Skeletal muscle cell (primary cell): ENCODE measurements at places on chromosomes 1 and 21.

GRCh38 chr1:178405137-178405536 is 91.6 kb downstream of the CLEC20A start:
- no peak for DNase-seq

- no peak for DNase-seq
These were observed 184.6 kb downstream of the SDCCAG8 start for GRCh38 chr1:243440406-243440805.

GRCh38 chr1:85282424-85282823 is 6.0 kb upstream of the BCL10 start:
- DNase-seq: no peak

DNA sequence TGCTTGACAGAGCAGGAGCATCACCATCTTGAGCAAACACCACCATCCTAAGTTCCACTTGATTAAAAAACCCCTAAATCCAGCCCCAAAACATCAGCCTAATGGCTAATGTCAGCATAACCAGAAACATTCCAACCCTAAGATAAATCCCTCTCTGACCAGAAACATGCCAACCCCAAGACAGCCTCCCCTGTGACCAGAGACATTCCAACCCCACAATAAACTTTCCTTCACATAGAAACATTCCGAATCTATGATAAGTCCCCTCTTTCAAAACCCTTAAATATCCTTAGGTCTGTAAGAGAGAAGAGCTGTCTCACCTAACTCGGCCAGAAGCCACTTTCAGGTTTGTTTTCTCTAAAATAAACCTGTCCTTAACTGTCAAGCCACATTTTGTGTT is 17.4 kb upstream of the SLC2A5 start:
- no peak for DNase-seq

DNA sequence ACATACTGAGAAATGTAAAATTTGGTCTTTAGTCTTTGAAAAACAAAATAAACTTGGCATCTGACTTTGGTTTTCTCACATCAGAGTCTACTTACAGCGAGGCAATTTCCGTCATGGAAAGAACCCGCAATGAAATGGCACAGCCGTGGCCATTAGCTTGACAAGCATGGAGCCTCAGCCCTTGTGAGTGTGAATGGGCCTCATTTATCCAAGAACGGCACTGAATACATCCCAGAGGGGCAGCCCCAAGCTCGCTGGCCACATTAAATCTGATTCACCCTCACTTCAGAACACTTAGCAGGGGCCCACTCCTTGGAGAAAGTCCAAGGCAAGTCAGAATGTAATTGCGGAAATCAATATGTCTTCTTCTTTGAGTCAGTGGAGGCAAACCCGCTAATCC is 64.8 kb downstream of the ERG start:
- no peak for DNase-seq

DNA sequence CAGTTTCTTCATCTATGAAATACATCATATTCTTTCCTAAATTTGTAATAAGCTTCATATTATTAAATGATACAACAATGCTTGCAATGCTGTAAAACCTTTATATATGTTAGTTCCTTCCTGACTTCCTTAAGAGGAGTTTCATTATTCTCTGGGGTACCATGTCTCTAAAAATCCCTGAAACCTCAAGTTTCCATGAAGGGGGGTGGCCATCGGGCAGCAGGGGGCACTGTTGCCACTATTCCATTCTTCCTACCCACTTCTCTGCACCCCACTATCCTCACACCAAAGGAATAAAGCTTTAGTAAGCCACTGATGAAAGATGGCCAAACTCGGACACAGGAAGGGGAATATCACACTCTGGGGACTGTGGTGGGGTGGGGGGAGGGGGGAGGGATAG is 9.0 kb upstream of the DMRTB1 start:
- no peak for DNase-seq

DNA sequence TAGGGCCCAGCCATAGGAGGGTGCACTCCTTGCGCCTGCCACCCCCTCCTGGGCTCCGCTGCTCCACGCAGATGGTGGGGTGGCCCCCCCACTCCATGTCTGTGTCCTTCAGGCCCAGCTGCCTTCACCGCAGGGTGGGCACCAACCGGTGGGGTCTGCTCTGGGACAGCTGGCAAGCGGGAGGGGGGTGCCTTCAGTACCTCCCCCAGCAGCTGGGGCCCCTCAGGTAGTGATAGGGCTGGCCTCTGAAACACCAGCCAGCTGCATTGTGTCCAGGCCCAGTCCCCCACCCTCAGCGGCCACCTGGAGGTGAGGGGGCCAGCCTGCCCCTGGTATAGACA is 360 bp downstream of the GJC2 start:
- DNase-seq: no peak

GRCh38 chr1:45863218-45863617 is 59.8 kb downstream of the MAST2 start:
- DNase-seq: no peak

- peak; percentile 13 for DNase-seq
These were observed 29.7 kb downstream of the SCCPDH start for GRCh38 chr1:246753670-246754535.

DNA sequence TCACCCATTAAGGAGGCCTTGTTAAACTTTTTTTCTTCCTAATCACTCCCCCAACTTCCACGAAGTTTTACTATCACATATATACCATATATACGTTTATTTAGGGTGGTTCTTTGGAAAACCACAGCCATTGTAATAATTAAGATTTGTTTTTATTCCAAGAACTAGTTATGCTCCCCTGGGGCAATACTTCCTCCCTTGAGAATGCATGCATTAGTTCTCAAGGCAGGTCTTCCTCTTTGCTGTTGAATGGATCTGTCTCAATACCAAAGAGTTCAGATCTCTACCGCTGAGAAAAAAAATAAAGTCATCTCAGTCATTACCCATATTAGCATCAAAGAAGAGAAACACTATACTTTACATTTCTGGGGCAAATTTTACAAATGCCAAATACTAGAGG is 567.7 kb upstream of the RGS18 start:
- DNase-seq: no peak

DNA sequence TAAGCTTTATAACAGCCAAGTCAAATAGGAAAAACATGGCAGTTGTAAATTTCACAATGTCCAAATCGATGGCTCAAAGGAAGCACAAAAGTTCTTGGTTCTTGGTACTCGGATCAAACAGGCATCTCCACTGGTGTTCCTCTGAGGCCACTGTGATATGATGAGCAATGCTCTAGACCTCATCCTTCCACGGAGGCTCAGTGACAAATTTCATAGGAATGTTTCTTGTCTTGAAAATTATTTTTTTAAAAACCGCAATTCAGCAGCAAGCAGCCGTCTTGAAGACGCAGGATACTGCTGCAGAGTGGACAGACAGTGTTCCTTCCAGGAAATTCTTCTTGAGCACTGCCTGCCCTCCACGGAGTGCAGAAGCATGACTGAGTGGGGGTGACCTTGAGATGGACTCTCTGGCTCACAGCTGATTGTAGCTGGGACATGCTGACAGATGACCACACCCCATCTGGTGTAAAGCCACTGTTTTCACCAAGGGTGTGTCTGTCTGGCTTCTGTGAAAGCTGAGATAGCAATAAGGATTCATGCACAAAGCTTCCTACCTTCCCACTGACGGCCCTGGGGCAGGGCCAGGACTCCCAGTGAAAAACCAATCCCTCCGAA is 61.9 kb downstream of the TIAM1 start:
- peak; percentile 98 for DNase-seq

GRCh38 chr21:18894387-18894786 is 490.8 kb upstream of the TMPRSS15 start:
- DNase-seq: no peak

DNA sequence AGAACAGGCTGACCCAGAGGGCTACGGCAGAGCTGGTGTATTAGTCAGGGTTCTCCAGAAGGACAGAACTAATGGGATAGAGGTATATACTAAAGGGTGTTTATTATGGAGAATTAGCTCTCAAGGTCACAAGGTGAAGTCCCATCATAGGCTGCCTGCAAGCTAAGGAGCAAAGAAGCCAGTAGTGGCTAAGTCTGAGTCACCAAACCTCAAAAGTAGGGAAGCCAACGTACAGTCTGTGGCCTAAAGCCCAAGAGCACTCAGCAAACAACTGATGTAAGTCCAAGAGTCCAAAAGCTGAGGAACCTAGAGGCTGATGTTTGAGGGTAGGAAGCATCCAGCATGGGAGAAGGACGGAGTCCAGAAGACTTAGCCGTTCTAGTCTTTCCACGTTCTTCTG is 179.2 kb downstream of the BACH1 start:
- DNase-seq: peak; percentile 51

DNA sequence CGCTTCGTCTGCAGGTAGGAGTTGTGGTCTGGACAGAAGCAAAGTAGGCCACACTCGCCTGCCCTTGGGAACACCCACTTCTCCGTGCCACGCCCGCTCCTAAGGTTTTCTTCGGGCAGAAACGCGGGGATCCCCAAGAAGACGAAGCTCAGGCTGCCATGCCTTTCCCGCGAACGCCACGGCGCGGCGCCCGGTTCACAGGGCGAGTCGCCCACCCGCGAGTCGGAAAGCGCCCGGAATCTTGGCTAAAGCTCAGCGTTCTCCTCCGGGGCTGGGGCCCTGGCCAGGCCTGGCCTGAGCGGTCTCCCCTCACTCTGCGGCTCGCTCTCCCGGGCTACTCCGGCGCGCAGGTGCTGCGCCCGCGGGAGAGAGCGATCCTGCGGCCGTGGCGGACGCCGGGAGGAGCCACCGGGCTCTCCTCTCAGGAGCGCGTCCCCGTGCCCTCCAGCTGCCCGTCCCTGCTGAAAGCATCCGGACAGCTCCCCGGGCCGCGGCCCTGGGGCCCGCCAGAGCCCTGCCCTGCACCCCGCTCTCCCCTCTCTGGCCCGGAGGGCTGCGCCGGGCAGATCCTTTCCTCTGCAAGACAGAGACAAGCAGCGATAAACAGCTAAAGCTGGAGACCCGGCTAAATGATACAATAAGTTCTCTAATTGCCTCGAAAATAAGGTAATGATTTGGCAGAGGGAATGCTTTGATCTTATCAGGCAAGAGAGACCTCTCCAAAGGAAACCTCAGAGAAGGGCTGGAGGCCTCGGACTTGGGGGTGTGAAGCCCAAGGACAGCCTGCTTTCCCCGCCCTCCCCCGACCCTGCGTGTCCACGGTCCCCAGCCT is 6.7 kb upstream of the WNT2B start:
- DNase-seq: no peak

DNA sequence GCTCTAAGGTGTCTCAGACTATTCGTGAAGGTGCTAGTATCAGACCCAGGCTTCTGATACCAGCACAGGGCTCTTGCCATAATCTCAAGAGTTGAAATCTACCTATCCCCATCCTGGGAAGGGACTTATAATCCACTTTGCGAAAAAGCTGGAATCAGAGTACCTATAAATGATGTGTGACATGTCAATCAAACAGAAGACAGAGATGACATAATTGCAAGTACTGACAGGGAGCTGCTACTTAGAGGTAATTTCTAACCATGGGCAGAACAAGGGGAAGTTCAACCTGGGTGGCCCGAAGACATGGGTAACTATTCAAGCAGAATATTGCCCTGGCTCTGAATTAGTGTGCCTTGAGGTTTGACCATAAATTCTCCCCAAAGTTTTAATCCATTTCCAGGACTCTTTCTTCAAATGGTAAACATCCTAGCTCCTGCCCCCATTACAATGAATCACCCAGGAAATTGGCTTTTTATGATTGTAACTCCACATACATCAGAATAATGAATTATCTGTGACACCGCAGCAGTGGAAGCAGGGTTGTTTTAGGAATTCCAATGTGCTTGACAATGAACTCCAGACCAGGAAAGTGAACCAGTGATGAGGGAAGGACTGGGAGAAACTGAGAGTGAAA is 37.2 kb downstream of the KANK4 start:
- no peak for DNase-seq

DNA sequence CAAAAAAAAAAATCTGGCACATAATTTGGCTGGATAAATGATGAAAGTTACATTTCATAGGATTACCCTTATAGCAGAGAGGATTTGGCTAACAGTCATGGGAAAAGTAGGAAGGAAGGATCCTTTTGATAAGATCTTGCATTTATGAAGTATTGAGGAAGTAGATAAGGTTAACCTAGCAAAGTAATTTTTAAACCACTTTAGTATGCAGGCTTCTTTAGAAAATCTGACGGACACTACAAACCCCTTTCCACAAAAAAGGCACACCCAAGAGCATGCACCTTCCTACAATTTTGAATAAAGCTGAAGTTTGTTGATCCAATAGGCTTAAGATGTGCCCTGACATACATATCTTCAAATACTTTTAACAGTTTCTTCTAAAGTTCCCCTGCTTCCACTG is 275.2 kb downstream of the GRIK1 start:
- DNase-seq: no peak

- DNase-seq: no peak
These were observed 3.2 kb downstream of the RNF187 start for GRCh38 chr1:228490120-228491078.

DNA sequence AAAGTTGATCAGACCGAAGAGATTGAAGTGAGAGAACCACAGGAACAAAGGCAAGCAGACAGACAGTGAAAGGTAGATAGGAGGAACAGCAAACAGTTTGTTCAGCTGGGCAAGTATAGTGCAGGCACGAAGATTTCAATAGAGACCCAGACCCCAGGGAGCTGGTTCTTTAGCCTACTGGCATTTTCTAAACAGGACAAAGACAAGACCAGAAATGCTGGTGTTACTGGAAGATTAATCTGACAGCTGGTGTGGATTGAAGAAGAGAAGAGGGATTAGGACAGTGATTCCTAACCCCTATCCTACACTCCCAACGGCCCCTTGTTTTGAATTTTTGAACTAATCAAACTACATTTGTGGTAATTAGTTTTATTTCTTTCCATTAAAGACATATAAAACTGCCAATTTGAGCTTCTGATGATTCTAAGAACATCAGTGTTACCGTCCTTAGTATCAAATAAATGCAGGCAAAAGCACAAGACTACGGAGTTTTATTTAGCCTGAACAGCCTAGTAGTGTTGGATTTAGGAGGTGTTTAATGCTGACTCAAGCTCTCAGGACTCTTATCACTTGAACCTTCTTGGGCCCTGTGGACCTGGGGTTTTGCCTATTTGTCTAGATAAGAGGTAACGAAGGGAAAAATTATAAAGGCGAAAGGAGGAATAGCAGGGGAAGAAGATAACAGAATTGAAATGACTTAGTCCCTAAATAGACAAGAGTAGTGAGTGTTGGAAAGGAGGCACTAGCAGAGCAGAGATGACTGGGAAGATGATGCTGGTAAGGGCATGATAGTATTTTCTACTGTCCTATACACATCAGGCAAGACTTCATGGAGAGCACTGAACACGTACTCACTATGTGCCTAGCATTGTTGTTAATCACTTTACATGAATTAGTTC is 2.0 kb downstream of the NPL start:
- no peak for DNase-seq

GRCh38 chr1:236837897-236838296 is 42.8 kb downstream of the MTR start:
- no peak for DNase-seq
